ENCODE measurements at places on chromosomes 2 and 18. TPM values are rescaled to one million over a fixed set of nuclear protein-coding genes. Genes with fewer than 3 reads are reported as not detected.

DNA sequence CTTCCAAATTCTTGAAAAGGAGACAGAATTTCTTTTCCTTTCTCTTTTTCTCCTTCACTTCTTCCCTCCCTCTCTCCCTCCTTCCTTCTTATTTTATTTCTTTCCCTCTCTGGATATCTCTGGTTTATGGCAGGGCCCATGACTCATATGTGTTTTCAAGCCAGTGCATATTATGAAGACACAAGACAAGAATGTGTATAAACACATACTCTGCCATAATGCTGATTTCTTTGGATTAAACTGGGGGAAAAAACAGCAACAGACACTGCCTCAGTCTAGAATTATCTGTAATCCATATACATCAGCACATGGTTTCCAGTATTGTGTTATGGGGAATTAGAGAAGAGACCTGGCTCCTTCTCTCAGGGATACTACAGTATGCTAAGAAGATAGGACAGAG is 82.8 kb upstream of the CPO start:
- H3K4me1 ChIP-seq: peaks cover 18% of the 10 kb centered on the region
- no peak for DNase-seq
- no peak overlapping the region for H3K27ac ChIP-seq

The NRBP1 gene
- 62.1 TPM for total RNA-seq

DNA sequence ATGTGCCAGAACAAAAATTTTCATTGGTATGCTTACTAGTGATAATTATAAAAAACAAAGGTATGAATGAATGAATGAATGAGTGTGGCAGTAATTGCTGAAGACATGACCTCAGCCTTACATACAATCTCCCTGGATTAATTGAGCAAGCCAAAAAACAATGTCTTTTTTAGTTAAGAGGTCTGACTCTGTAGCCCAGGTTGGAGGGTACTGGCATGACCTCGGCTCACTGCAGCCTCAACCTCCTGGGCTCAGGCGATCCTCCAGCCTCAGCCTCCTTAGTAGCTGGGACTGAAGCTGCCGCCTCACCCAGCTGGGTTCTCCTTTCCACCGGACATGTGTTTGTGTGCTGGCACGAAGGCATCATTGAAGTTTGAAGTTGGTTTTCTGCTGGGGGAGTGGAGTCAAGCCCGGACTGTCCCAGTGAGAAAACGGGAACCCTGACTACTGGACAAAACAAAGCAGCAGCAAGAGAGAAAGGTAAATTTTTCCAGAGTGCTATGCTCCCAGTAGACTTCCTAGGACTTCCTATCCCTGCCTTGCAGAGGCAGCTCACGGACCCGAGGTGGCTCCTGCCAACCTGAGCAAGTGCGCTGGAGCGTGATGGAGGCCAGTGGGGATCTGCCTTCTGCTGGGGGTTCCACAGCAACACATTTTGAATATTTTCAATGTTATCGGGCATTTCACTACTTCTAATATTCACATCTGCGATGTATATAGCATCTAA is 6.4 kb upstream of the IMP4 start:
- peaks cover 18% of the 10 kb centered on the region for H3K4me1 ChIP-seq
- peaks cover 6% of the 10 kb centered on the region for H3K27me3 ChIP-seq
- H3K4me3 ChIP-seq: no peak overlapping the region
- peaks cover 4% of the 10 kb centered on the region for H3K36me3 ChIP-seq
- no peak overlapping the region for H3K27ac ChIP-seq

GRCh38 chr2:225660262-225661131 is 261.0 kb downstream of the NYAP2 start:
- DNase-seq: peak; percentile 90
- no peaks in the 10 kb centered on the region for H3K4me1 ChIP-seq
- H3K27me3 ChIP-seq: peaks cover 17% of the 10 kb centered on the region
- no peak overlapping the region for H3K4me3 ChIP-seq
- H3K36me3 ChIP-seq: no peaks in the 10 kb centered on the region

The MYO7B gene
- total RNA-seq: 1.2 TPM

- no peak overlapping the region for H3K27ac ChIP-seq
- no peaks in the 10 kb centered on the region for H3K27me3 ChIP-seq
- H3K4me1 ChIP-seq: peaks cover 61% of the 10 kb centered on the region
- peaks cover 29% of the 10 kb centered on the region for H3K36me3 ChIP-seq
Measured at GRCh38 chr2:55033076-55033742, 17.0 kb downstream of the RTN4 start.

The ANKRD36B gene
- 23.6 TPM for total RNA-seq

The TGFA gene
- total RNA-seq: 0.38 TPM

The FBLN7 gene
- 7.9 TPM for total RNA-seq

DNA sequence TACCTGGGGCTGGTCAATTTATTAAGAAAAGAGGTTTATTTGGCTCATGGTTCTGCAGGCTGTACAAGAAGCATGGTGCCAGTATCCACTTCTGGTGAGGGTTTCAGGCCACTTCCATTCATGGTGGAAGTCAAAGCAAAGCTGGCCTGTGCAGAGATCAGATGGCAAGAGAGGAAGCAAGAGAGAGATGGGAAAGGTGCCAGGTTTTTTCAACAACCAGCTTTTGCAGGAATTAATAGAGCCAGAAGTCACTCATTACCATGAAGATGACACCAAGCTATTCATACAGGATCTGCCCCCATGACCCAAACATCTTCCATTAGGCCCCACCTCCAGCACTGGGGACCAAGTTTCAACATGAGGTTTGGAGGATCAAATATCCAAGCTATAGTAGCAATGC is 56.8 kb upstream of the ST3GAL5 start:
- no peaks in the 10 kb centered on the region for H3K27me3 ChIP-seq
- H3K36me3 ChIP-seq: peaks cover 5% of the 10 kb centered on the region
- no peak overlapping the region for H3K27ac ChIP-seq
- DNase-seq: no peak
- H3K4me3 ChIP-seq: no peak overlapping the region

DNA sequence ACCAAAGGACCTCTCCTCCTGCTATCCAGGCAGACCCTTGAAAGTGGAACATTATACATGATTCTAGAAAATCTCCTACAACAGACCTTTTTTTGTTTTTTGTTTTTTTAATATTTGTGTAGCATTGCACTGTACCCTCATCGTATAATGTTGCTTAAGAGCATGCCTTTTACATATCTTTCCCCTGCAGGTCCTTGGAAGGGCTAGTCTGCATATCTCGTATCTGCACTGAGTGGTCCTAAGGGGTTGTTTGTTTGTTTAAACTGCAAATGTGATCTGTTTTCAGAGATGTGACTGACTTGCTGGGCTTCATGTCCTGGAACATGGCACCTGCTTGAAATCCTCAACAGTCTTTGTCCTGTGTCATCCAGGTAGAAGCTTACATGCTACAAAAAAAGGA is 204.1 kb downstream of the FAM210A start:
- H3K4me3 ChIP-seq: no peak overlapping the region
- no peak overlapping the region for H3K27ac ChIP-seq
- no peak for DNase-seq
- H3K4me1 ChIP-seq: peaks cover 26% of the 10 kb centered on the region

DNA sequence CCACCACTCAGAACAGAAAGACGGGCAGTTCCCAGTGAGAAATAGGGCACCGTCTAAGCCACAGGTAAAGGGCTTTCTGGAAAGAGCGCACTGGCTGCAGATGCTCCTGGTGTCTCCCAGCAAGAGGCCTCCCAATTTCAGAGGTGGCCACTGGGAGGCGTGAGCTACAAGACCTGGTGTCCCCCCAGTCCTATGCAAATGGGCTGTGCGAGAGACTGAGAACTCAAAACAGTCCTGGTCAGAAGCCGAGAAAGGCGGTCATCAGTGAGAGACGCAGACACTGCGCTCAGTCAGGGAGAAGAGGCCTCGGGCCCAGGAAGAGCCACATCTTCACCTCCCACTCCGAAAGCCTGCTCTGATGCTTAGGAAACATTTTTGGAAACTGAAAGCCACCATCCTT is 179.5 kb downstream of the EIPR1 start:
- no peak overlapping the region for H3K4me3 ChIP-seq
- peaks cover 7% of the 10 kb centered on the region for H3K4me1 ChIP-seq
- peak; percentile 41 for DNase-seq
- H3K27me3 ChIP-seq: no peaks in the 10 kb centered on the region
- no peak overlapping the region for H3K27ac ChIP-seq

The DDX18 gene
- 139 TPM for total RNA-seq

The TRAF3IP1 gene
- total RNA-seq: 7.1 TPM

The TSPYL6 gene
- not detected for total RNA-seq

DNA sequence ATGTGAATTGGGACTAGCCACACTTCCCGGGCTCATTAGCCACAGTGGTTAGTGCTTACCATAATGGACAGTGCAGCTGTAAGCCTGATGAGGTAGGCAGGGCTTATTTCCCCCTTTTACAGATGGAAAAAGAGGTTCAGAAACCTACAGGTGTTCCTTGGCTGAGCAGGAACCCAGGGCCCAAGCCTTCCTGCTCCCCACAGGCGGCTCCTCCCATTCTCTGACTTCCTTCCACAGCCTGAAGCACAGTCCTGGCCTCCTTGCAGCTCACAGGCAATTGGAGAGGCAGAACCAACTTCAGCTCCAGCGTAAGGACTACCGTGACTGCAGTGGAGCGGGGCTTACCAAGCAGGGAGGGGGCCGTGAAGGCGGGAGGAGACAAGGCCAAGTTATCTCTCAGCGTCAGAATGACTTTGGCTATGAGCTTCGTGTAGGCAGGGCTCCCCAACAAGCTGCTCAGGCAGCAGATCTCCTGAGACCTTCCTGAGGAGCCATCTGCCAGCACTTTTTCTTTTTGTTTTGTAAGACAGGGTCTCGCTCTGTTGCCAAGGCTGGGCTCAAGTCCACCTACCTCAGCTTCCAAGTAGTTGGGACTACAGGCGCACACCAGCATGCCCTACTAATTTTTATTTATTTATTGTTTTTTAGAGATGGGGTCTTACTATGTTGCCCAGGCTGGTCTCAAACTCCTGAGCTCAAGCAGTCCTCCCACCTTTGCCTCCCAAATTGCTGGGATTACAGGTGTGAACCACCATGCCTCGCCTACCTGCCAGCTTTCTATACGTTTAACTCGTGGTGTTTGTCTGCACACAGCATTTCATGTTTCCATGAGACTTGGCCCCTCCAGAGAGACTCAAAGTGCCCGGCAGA is 34.2 kb upstream of the NT5DC4 start:
- H3K4me3 ChIP-seq: no peak overlapping the region
- no peaks in the 10 kb centered on the region for H3K36me3 ChIP-seq
- no peak for DNase-seq
- peaks cover 13% of the 10 kb centered on the region for H3K4me1 ChIP-seq
- H3K27me3 ChIP-seq: no peaks in the 10 kb centered on the region

DNA sequence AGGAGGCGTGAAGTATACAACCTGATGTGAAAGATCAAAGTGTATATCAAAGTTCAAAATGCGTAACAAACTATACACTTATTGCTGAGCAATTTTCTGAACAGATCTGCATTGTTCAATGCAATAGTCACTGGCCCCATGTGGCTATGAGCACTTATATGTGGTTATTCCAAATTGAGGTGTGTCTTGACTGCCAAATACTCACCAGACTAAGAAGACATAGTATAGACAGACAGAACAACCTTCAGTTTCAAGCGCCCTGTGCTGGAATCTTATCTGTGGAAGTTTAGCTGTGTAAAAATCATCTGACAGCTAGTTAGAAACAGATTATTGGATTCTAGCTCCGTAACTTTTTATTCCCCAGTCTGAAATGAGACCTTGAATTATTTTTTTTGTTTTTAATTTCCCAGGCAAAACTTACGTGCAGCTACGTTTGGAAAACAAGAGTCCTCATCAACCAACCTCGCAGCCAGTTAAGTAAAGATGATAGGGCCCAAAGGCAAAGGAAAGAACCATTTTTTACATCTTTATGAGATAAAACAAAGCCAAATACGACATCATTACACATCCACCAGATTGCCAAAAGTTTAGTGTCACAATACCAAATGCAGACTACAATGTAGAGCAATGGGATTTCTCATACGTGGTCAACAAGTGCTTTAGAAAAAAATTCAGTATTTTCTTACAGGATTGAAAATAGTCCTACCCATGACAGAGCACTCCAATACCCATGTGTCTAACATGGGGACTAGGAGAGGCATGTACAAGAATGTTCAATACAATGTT is 37.2 kb downstream of the MBOAT2 start:
- H3K27ac ChIP-seq: no peak overlapping the region
- peaks cover 4% of the 10 kb centered on the region for H3K27me3 ChIP-seq

The FRZB gene
- total RNA-seq: not detected

DNA sequence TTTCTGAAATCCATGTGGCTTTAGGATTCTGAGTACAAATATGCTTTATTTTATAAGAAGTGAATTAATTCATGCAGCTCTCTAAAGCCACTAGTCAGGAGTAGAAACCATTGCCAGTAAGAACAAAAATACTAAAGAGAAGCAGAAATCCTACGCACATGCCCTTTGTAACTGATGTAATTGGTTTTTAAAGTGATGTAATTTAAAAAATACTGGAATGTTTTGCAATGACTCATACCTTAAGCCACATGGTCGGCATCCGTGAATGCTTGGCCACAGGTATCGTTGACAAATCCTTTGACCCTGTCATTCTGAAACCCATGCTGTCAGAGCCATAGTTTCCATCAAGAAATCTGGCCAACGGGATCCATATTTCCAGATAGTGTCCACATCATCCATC is 213.3 kb downstream of the ACKR3 start:
- no peaks in the 10 kb centered on the region for H3K36me3 ChIP-seq
- peaks cover 21% of the 10 kb centered on the region for H3K27me3 ChIP-seq
- H3K27ac ChIP-seq: no peak overlapping the region
- H3K4me1 ChIP-seq: no peaks in the 10 kb centered on the region
- DNase-seq: no peak
